ENCODE measurements at places on chromosomes 1 and 21.

DNA sequence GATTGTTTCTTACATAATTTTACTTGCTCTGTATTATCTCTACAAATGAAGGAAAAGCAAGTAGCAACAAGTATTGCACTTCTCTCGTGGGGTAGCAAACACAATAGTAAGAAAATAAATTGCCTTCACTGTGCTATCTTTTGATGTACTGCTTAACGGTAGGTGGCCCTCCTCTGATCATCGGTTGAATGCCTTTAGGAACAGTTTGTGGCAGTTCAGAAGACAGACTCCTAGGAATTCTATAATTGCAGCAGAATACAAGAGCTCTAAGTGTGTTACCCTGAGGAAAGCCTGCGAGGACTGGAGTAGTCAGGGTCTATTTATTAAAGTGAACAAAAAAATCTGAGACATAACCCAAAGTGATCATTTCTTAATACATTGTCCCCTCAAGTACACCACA is 1135.9 kb downstream of the KCNT2 start:
- no peak for DNase-seq

DNA sequence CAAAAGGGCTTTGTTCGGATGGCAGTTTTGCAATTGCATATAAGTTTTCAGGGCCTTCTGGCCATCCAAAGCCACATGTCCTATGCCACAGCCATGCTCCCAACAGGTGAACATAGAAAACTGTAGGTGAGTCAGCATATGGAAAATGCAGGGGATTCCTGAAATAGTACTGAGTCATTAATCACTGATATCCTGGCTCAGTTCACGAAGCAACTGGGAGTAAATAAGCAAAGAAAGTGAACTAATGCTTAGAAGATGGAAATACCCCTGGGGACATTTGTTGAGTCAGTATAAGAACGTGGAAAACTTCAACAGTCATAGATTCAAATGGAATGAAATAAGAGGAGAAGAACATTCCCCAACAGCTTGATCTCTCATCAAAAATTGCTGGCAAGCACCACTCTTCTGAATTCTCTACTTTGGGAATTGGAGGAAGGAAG is 148.9 kb upstream of the RUNX1 start:
- DNase-seq = peak; percentile 63

DNA sequence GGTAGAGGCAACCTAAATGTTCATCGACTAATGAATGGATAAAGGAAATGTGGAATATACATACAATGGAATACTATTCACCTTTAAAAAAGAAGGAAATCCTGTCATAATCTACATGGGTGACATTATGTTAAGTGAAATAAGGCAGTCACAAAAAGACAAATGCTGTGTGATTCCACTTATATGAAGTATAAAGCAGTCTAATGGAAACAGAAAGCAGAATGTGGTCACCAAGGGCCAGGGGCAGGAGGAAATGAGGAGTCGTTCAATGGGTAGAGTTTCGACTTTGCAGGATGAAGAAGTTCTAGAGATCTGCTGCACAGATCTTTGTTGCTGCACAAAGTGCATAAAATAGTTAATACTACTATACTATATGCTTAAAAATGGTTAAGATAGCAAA is 7.8 kb downstream of the DIPK1A start:
- DNase-seq = no peak

- DNase-seq = no peak
These were observed 20.8 kb downstream of the LRRC8B start for GRCh38 chr1:89545264-89546038.

DNA sequence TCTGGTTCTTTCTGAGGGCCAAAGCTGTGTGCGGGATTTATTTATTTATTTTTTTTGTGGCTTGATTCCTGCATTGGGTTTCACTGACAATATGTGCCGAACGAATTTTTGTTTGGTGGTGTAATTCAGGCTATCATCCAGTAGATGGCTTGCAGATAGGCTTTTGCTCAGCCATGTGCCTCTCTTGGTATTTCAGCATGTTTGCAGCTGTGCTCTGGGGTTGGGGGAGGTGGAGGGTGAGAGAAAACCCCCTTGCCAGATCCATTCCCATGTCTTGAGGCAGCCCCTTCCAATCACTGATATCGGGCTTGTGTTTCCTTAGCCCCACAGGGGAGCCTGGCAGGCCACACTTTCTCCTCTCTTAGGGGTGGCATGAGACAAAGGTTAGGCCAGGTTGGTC is 302.4 kb downstream of the PTGER3 start:
- DNase-seq = peak; percentile 22

GRCh38 chr1:72117621-72118020 is 164.7 kb downstream of the NEGR1 start:
- no peak for DNase-seq

DNA sequence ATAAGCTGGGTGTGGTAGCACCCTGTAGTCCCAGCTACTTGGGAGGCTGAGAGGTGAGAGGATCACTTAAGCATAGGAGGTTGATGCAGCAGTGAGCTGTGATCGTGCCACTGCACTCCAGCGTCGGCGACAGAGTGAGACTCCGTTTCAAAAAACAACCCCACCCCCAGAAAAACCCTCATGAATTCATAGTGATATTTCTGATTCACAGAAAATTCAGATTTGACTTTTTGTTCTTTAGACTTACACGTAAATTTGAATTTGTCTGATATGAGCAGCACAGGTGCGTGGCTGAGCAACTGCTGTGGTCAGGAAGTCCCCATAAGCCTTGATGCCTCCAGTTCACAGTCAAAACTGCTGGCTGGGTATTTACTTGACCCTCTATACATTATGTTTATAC is 10.0 kb upstream of the MORC3 start:
- no peak for DNase-seq

GRCh38 chr1:59383963-59384362 is 87.1 kb downstream of the FGGY start:
- DNase-seq = no peak

DNA sequence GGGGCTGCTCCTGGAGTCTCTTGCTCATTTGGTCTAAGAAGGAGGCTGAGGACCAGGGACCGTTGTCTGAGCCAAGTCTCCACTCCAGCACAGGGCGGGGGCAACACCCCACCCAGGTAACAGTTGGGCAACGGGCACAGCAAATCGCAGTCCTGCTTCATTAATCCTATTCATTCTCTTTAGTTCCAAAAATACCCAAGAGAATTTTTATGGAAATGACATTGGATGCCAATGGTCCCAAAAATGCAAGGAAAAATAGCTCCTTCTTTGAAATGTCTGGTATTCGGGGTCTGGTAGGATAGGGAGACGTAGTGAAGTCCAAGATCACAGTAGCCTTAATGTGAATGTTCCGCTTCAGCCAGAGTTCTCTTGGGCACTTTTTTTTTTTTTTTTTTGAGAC is 74.0 kb downstream of the ATP5PO start:
- no peak for DNase-seq

DNA sequence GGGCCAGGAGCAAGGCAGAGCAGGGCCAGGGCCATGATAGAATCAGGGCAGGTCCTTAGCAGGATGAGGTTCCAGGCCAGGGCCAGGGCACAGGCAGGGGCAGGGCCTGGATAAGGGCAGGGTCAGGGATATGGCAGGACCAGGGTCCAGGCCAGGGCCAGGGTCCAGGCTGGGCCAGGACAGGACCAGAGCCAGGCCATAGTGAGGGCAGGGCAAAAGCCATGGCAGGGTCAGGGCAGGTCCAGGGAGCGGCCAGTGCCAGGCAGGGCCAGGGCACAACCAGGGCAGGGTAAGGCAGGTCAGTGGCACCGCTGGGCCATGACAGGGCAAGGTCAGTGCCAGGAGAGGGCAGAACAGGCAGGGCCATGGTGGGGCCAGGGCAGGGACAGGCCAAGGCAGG is 152.2 kb downstream of the LIPI start:
- DNase-seq = no peak

DNA sequence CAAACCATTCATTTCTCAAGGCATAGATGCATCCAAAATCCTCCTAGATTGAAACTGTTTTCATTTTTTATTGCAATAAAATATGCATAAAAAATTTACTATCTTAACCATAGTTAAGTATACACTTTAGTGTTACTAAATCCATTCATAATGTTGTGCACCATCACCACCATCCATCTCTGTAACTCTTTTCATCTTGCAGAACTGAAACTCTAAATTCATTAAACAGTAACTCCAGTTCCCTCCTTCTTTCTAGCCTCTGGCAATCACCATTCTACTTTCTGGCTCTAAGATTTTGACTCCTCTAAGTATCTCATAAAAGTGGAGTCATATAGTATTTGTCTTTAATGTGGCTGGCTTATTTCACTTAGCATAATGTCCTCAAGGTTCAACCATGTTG is 236.8 kb downstream of the SMYD3 start:
- no peak for DNase-seq

DNA sequence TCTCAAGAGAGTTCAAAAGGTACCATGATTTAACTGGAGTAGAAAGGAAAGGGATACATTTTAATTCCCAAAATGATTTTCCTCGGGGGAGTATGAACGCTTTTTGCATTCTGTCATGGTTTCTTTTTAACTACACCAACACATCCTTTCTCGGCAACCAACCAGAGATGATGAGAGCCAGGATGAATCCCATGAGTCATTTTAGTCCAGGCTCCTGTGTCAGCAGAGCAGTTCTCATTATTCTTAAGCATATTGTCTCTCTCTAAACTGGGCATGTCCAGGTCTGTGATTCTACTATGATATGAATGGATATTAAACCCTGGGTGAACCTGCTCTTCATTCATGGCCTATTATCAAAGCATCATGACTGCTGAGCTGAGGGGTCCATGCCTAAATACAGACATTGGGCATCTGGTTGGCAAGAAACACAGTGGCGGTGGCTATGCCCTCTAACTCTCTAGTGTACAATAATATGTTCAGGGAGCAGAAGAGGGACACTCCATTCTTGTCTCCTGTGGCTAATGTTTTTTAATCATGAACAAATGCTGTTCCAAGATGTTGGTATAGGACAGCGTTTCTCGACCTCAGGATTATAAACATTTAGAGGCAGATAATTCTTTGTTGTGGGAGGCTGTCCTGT is 124.3 kb upstream of the ESRRG start:
- DNase-seq = no peak

DNA sequence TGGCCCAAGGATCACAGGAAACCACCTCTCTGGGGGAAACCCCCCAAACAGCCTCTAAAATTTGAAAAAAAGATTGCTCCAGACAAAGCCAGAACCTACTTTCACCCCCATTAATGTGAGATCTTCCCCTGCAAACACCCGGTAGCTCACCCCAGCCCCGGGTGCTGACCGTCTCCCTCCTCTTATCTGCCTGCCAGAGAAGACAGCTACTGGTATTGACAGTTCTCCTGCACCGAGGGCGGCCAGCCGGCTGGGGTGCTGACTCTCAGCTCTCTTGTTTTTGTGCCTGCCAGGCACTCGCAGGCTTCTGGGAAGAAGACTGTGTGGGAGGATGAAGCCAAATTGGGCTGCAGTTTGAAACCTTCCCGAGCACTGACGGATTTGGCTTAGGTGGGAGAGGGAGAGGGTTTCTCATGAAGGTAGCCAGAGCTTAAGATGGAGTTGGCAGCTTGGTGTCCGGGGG is 48.2 kb downstream of the RASSF5 start:
- DNase-seq = peak; percentile 55

DNA sequence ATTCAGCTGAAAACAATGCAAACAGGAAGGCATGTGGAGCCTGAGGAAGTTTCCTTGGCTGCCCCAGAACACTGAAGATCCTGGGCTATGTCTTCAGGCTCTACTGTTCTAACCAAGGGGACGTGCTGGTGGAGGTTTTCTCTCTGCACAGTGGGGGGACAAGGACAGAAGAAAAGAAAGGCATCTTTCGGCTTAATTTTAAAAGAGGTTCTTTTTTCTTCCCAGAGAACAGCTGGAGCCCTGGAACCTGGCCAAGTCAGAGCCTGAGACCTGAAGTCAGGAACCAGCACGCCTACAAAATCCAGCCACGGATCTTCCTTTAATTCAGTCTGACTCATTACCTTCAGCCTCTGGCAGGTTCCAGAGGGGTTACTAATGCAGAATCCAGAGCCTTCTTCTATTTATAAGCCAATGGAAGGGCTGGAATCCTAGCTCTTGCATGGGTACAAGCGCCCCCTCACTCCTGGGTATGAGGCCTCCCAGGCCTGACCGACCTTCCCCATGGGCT is 19.8 kb downstream of the CTNNBIP1 start:
- DNase-seq = peak; percentile 83

DNA sequence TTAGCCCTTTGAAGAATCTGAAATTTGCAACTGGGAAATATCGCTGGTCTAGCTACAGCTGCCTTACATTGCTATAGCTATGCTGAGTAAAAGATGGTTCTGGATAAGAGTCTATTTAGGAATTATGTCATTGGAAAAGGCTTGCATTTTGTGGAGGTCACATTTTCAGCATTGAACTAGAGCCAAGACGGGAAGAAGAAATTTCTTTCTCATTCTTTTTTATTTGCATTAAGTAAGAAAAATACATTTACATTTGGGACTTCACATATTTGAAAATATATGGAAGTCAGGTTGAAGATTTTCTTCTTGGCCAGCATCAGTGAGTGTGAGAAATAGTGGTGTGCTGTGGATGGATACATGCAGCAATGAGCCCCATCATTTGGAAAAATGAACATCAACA is 291.6 kb downstream of the PTBP2 start:
- no peak for DNase-seq

DNA sequence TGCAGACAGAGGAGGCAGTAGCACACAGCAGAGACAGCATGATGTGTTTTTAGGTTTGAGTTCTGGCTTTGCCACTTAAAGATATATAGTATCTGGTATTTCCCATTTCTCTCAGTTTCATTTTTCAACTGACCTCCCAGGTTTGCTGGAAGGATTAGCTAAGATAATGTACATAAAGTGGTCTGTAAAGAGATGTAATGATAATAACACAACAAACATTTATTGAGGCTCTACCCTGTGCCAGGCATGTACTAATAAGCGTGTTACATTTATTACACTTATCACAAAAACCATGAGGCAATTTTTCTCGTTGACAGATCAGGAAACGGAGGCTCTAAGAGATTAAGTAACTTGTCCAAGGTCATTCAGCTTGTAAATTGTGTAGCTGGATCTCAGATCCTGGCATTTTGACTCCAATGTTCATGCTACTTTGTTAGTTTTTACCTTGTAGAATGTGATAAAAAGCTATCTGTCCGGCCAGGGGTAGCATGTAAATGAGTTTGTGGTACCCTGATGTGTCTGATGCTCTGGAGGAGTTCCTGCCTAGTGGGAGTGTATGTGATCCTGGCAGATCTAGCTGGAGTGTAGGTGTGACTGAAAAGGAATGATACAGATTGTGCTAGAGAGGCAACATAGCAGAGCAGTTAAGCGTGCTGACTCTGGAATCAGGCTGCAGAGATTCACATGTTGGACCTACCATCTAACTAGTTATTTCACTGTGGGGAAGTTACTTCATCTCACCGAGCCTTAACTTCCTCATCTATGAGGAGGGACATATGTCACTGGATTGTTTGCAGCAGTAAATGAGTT is 146.6 kb downstream of the VPS13D start:
- DNase-seq = no peak

GRCh38 chr1:43123031-43123430 is 49.1 kb downstream of the EBNA1BP2 start:
- no peak for DNase-seq

DNA sequence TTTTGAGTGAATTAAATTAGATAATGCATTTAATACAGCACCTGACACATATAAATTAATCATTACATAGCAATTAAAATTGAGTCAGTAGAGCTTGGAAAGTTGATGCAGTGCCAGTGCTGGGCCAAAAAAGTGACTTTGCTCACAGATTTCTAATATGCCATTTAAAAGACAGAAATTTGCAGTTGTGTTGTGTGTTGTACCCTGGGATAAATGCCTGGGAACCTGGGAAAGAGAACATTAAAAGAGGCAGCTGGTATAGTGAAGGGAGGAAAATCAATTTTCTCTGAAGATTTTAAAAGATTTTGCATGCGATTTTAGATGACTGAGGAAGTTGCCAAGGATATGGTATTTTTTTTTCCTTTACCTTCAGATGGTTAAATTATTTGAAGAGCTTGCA is 10.9 kb upstream of the CFH start:
- DNase-seq = no peak

- DNase-seq = no peak
These were observed 203.4 kb downstream of the TNR start for GRCh38 chr1:175539986-175540385.

Measured in GM03348 (cell line).